ENCODE measurements at places on chromosomes 12 and 14.

- no peak for DNase-seq
These were observed 24.3 kb upstream of the RGS6 start for GRCh38 chr14:71907793-71908515.

DNA sequence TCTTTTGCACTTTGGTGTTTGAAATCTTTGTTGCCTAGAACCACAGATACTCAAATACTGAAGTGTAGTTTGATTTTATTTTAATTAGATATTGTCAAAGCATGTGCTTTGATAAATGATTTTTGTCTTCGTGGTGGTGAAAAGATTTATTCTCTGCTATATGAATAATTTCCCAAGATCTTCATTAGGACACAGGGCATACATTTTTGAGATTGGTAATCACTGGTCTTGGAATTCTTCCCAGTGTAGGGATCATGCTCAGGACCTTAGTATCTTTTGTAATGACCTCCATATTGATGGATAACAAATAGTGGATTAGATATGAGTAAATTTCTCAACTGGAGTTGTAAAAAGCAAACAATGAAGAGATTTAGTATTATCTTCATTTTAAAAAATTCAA, 28.2 kb downstream of the TBK1 start:
- no peak for DNase-seq

- DNase-seq: no peak
These were observed 423.2 kb downstream of the RERGL start for GRCh38 chr12:17666641-17667324.

DNA sequence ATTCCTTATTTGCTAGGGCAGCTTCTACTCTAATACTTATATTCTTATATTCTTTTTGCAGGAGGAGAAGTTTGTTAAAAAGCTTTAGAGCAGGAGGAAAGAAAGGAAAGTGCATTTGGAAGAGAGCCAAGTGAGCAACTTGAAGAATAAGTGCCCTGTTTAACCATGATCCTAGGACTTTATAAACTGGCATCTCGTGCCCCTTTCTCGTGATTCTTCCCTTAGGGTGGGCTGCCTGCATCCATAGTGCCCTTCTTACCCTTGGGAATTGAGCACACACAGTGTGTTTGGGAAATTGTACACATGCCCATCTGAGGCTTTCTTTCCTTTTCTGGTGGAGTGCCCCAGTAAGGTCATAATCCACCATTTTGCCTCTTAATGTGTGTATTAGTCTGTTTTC, 141.9 kb downstream of the NUBPL start:
- no peak for DNase-seq

- no peak for DNase-seq
These were observed 47.4 kb upstream of the DICER1 start for GRCh38 chr14:95204705-95205104.

DNA sequence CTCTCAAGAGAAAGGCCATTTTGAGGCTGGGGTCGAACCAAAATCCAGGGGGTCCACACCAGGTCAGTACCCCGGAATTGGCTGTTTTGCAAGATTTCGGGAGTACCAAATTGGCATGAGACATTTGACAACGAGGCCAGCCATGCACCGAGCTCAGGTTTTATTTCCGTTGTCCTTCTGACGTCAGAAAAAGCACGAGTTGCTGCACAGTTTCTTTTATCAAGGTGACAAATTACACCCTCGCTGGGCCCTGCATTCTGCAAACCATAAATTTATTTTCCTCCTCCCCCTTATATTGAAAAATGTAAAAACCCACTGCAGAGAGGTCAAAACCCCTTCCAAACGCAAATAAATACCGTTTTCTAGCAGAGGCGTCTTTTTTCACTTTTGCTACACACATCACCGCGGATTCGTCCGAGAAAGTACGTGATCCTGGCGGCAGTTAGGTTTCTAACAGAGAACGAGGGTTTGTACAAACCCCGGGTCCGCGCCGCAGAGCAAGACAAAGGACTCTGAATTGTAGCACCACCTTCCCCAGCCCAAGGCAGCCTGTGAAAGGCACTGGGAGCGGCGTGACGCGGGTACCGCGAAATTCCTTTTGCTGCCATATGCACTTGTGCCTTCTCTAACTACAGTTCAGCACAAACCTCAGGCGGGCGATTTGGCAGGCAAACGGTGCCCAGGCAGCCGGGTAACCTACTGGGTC, 1.8 kb downstream of the SLC38A1 start:
- DNase-seq: peak; percentile 28

DNA sequence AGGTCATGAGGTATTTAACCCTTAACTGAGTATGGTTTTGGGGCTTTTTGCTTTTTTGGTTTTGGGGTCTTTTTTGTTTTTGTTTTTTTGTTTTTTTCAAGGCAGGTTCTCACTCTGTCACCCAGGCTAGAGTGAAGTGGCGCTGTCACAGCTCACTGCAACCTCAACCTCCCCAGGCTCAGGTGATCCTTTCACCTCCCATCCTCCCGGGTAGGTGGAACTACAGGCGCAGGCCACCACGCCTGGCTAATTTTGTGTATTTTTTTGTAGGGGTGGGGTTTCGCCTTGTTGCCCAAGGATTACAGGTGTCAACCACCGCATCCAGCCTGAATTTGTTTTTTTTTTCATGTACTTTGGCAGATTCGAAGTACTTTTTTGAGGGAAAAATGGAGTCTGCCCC, 19.9 kb downstream of the RAP1B start:
- DNase-seq: no peak

Measured in NCI-H345 (cell line).